Bone marrow (tissue), 2 donors: ENCODE measurements at places on chromosomes 7 and 10.

GRCh38 chr10:119020627-119020946 lies 8.9 kb upstream of the NANOS1 start:
- no peak for DNase-seq

GRCh38 chr7:20190560-20191390 lies 26.4 kb downstream of the MACC1 start:
- no peak for DNase-seq

- DNase-seq = no peak
Measured at GRCh38 chr10:79203833-79204232, 135.1 kb downstream of the ZMIZ1 start.

DNA sequence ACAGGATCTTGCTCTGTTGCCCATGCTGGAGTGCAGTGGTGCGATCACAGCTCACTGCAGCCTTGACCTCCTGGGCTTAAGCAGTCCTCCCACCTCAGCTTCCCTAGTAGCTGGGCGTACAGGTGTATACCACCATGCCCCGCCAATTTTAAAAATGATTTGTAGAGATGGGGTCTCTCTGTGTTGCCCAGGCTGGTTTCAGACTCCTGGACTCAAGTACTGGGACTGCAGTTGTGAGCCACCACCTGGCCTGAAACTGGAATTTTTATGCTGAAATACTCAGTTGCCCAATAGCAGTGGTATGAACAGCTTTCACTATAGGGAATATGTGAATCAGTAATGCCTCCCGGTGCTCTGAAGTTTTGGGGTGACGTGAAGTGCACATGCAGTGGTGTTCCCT lies 7.6 kb downstream of the ZRANB1 start:
- no peak for DNase-seq

DNA sequence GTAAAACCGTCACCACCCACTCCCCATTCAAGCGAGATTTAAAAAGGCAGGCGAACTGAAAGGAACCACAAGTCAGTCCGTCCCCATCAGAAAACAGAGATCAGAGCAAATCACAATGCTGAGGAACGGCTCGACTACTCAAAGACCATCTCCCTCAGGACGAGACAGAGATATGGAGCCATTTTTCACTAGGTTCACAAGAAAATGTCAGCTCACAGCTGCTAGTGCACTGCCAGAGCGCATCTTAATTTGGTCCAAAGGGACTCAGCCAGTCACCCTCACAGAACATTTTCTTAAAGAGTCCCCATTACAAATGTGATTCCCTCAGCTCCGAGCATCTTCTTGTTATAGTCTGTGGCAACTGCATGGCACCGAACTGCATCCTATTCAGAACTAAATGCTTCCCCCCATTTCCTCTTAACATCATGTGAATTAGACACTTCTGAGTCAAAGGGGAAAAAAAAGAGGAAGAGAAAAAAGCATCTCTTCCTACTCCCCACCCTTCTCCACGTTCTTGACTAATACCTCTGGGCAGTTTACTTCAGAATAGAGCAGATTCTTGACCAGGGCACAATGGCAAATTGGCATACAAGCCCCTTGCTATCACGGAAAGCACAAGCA lies 683.9 kb downstream of the MAGI2 start:
- DNase-seq = no peak

DNA sequence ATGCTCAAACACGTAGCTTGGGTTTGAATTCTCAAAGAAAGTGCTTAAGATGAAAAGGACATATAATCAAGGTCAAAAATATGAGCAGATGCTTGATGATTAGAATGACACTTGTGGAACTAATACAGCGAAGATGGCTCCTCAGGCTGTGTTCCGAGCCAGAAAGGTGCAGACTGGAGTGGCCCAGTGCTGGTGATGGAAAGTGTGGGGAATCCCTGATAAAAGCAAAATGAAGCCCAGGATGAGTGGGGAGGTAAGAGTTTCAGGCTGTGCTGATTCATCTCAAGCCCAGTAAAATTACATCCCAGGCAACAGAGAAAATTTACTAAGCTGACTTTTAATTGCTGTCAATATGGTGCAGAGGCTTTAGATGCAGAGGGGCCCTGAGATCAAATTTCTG lies 77.8 kb upstream of the IKZF1 start:
- no peak for DNase-seq

DNA sequence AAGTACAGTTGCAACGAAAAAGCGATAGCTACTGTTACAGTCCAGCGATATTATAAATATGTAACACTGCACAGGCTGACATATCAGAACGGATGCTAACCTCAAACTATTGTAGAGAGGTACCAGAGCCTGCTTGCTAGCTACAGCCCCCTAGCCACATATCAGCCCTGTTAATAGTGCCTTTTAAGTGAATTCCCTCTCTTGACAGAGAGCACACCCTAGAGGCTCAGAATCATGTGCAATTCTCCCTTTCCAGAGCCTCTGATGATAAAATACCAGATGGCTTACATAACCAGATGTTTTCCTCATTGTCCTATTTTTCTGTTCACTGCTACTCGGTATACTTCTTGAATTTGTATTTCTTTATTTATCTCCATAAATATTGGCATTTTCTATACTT lies 960.7 kb upstream of the CELF2 start:
- DNase-seq = no peak

DNA sequence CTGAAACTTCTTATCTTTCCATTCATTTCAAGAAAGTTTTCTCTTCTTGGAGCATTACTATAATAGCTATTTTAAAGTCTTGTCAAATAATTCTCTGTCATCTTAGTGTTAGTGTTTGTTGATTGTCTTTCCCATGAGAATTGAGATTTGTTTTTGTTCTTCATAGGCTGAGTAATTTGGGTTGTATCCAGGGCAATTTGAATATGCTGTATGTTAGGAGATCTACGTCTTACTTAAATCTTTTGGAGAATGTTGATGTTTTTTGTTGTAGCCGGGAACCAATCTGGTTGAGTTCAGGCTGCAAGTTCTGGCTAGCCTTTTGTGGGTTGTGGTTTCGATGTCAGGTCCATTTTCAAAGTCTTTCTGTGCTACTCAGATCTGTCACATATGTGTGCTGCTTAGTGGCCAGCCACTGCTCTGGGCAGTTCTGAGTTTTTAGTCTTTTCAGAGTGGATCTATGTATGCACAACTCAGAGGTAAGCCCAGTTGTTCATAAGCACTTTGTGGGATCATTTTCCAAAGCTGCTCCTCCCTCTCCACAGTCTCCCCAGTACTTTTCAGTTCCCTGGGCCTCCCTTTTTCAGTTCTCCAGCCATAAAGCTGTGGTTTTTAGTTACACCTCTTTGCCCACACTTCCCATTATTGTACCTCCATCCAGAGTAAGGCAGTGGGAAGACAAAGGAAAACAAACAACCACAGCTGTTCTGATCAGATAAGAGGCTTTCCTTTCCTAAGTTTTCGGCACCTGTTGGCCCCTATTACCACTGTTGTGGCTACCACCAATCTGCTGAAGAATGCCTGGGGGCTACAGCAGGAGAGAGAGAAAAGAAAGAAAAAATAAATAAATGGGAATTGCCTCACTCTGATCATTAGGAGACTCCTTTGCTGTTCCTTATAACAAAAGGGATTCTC lies 4.7 kb upstream of the CCNJ start:
- no peak for DNase-seq

DNA sequence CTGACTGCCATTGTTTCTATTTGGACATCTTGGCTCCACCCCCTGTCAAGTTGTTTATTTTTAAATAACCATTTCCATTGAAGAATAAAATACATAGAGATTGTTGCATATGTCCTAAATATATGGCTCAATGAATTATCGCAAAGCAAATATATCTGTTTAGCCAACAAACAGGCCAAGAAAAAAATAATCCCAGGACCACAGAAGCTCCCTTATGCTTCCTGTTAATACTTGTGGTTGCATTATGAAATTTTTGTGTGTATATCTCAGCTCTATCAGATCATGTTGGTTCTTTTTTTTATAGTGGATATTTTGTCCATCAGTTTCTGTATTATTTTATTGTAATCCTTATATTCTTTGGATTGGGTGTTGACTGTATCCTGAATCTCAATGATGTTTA lies 53.4 kb upstream of the CYP2C8 start:
- no peak for DNase-seq

- DNase-seq = no peak
Measured at GRCh38 chr7:47561715-47562446, 20.0 kb downstream of the TNS3 start.

- no peak for DNase-seq
Measured at GRCh38 chr7:80097756-80098155, 36.9 kb upstream of the GNAI1 start.

DNA sequence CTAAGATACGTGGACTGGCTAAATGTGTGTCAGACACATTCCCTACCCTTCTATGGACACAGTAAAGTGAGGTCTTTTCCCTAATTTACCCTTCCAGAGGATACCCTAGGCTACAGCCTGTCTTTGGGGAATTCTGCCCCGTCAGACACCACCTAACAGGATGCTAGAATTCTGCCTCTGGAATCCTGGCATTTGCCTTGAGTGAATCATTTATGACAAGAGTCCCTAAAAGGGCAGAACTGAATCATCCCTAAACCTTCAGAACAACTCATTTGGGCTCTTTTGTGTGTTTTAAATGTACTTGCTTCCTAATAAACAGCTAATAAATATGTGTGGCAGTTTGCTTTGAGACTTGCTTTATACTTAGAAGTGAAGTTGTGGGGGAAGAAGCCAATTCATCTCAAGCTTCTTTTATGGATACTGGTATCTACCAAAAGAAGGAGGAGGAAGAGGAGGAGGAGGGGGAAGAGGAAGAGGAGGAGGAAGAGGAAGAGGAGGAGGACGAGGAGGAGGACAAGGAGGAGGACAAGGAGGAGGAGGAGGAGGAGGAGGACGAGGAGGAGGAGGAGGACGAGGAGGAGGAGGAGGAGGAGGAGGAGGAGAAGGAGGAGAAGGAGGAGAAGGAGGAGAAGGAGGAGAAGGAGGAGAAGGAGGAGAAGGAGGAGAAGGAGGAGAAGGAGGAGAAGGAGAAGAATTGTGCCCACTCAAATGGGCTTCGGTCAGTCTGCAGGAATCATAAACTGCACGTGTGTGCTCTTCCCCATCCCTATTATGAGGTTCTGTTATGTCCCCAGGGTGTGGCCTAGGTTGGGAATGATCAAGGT lies 27.1 kb downstream of the PARP12 start:
- DNase-seq = no peak

DNA sequence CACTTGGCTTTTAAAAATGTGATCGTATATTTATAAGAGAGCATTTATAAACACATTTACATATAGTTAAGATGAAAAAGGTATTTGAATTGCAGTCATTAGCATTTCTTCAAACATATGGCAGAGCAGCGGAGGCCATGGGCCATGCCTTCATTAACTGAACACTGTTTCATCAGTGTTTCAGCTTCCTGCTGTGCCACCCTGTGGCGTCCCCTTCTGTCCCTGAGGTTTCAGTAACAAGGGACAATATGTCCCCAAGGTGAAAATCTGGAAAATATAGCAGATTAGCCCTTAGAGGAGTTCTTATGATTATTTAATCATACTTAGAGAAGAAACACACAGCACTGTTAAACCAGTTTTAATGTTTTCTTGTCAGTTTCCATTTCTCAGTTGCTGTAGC lies 577.8 kb downstream of the ETV1 start:
- no peak for DNase-seq

DNA sequence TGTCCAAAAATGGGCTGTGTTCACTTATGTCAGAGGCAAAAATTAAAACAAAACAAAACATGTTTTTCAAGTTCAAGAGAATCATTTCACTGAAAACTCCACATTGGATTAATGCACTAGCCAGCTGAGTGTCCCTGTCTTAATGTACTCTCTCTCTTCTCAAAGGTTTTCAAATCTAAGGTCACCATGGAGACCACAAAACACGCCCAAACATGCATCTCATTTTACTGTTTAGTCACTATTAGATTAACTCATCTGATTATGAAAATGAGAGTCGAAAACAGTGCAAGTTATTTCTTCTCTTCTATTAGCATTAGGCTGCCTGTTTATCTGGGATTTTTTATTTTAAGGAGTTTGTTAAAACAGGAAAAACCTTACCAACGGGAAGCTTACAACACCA lies 70.8 kb upstream of the ASAH2 start:
- no peak for DNase-seq

GRCh38 chr7:47317487-47317886 lies 264.4 kb downstream of the TNS3 start:
- no peak for DNase-seq

DNA sequence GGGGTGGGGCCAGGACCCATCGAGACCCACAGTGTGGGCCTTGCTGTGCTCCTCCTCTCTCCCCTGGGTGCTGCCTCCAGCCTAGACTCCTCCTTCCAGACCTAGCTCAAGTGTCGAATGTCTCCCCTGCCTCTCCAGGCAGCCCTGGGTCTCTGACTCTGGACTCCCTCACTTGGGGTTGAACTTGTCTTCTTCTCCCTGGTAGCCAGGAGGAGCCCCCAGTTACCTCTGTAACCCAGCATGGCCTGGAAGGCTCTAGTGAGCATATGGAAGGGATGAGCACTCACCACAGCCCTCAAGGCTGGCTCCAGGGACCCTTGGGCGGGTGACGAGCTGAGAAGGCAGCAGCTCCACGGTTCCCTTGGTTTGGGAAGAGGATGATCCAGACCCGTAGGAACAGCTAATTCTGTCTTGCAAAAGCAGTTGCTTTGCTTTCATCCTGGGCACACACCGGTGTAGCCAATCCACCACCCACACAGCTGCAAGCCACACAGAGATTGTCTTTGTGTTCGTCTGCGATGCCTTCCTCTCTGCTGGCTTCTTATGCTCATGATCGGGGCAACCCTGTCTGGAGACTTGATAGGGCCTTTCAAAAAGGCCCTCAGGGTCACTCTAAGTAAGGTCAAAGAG lies 52.3 kb upstream of the ANTXRL start:
- DNase-seq = no peak

DNA sequence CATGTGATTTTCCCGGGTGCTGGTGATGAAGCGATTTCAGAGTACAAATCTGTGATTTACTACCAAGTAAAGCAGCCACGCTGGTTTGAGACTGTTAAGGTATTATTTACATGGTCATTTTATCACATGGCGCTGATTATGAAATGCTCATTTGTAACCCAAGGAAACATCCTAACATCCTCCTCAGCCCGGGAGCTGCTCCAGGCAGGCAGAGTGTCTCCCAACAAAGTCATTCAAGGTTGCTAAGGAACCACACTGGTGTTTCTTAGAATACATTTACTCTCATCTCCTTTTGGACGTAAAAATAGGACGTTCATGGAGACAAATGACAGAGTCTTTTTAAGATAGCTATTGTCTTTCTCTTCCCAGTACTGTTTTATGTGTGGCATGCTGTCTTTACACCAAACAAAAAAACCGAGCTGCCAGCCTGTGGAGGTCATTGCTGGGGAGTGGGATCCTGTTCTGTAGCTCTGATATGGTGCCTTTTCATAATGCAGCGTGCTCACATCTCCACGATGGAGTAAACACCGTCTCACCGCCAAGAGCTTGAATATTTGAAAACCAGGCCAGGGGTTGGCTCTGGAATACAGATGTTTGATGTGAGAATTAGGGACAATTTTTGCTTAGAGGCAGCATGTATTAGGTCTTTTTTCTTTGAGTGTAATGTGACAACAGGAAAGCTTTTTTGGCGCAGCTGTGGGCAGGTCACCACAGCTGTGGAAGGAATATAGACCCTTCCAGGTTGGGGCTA lies 119.6 kb downstream of the DOCK1 start:
- DNase-seq = no peak

- no peak for DNase-seq
Measured at GRCh38 chr7:44155191-44156185, 14.4 kb upstream of the MYL7 start.
